A172 (cell line): ENCODE measurements at places on chromosomes 2 and 18.
A peak's percentile ranks its signal among the peaks of the same experiment; 100 is the strongest.

DNA sequence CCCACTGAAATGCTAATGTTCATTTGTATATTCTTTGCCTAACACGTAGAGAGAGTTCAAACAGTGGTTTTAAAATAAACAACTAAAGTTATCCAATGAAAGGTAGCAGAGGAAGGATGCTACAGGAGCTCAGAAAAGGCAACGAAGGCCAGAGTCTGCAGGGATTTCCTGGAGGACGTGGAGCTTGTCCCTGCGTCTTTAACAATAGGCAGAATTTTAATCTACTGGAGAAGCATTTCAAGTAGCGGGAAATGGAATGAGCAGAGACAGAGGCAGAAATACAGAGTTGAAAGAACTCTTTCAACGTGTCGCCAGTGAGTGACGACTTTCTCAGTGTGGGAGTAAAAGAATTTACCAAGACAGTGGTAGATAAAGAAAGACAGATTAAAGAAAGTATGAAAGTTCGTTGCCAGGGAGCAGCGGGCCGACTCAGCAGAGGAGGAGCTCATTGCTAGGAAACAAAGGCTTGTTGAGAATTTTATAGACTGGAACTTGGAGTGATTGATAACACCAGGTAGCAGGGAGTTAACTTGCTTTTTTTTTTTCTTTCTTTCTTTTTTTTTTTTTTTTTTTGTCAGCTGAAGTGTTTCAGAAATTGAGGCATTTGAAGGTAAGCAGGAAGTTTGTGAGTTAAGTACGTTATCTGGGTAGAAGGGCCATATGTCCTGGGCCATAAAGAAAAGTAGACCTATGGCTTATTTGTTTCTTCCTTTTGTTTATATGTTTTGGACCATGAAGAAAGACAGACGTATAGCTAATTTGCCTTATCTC is 625 bp upstream of the NBAS start:
- DNase-seq: peak; percentile 35

DNA sequence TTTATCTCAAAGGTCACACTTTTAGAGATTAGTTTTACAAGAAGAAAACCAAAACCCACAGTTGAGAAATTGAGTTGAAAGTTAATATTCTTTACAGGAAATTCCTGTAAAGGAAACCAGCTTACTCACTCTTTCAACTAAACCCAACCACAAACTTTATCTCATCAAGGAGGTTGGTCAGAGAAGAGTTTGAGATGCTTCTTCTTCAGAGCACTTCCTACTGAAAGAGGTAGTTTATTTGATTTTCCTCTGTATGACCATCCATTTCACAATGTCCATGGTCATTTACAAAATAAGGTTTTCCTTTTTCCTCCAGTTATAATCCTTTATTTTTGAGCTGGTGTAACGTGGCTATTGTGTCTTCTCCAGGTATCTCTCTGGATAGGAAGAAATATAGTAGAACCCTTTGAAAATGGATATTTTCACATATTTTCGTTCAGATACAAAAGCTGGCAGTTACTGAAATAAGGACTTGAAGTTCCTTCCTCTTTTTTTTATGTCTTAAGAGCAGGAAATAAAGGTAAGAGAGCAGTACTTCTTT is 4.5 kb upstream of the IL18RAP start:
- no peak for DNase-seq

DNA sequence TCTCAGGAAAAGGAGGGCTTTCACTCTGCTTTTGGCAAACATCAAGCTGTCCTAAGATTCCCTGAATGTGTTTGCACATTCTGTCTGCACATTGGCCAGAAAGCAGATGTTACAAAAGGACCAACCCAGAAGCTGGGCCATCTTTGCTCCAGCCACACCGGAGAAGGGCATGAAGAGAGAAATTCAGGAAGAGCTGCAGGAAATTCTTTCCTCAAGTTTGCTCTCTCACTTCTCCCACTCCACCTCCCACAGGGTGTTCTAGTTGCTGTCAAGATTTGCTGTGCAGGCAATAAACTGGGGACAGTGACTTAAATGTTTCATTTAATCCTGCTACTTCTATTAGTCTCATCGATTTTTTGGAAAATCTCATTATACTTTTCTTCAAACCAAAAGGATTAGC is 137.7 kb upstream of the UNC80 start:
- no peak for DNase-seq

- DNase-seq: no peak
These were observed 279.8 kb downstream of the RBM43 start for GRCh38 chr2:150981826-150982225.

DNA sequence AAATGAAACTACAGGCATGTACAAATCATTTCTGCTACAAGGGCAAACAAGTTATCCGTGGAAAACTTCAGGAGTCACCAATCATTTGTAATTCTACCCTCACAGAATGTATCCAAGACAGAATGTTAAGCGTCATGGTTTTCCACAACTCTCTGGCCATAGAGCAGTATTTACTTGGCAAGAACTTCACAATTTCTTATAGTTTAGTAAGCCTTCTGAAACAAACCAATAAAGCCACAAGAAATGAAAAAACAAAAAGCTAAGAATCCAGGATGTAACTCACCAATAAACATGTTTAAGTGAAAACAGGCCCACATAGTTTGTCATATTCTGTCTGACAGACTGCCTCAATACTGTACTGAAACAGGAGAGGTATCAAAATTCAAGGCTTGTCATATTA is 70.3 kb downstream of the LNPK start:
- DNase-seq: no peak

DNA sequence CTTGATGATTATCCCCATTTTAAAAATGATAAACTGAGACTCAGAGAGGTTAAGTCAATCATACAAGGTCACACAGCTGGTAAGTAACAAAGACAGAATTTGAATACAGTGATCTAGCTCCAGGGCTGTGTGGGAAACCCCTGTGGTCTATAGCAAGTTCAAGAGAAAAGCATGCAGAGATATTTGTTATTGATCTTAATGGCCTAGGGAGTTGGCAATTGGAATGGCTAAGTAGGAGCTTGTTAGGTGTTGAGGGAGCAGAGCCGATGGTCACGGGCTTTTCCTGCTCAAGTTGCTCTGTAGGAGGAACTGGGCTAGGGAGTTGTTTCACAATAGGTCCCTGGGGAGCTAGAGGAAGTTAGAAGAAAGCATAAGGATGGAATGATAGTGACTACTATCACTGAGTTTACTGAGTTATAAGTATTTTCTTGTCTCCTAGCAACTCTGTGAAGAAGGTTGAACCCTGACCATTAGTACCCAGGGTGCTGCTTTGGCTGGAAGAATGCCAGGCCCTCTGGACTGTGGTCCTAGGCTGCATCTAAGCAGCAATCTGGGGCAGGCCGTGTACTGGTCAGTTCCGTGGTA is 30.0 kb downstream of the RNF125 start:
- peak; percentile 15 for DNase-seq

DNA sequence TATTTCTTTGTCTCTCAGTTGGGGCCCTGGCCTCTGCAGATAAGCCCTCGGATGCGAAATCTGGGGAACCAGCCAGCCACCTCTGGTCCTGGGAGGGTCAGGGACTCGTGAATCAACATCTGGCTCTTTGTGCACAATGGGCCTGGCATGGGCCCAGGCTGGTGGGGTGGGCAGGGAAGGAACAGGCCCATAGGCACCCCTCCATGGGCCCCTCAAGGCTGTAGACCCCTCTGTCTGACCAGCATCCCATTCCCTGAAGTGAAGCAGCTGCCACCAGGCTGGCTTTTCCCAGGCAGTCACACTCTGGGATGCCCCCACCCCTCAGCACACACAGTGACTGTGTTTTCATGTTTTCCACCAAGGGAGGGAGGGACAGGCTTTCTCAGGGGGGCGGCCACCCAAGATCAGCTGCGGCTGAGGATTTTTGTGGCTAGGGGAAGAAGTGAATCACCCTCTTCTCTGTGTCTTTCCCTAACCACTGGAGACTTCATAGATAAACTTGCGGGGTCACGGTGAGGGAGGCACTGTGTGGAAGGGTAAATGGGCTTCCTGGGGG is 166.0 kb downstream of the AGAP1 start:
- DNase-seq: peak; percentile 85

DNA sequence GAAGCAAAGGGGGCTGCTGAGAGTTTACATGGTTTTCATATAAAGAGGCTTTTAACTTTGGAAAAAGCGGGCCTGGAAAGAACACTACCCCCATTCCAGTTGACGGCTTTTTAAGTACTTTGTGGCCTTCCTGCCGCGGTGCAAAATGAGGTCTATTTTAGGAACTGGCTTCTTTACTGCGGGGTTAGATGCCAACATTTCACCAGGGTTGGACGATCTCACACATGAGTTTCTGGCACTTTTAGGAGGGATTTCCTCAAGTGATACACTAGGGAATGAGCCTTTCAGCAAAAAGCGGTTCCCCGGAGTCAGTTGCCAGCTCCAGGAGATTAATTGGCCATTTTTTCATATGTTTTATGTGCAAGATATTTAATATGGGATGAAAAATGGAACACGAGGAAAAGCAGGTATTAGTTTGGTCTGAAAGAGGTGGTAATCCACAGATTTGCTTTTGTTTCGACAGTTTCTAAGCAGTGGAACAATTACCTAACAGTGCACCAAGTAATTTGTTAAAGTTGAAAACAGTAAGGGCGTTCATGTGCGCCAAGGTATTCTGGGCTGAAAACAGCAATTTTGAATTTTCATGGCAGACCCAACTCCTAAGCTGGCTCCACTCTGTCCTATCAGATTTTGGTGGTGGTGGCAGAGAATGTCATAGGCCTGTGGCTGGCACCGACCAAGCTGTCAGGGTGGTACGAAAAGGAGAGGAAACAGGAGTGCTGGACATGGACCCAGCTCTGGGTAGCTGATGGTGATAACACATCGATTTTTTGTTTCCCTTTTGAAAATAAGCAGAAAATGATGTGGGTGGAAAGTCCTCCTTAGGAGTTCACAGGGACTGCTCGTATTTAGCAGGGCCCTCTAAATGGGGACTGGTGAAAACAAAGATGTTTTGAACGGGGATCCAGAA is 55.6 kb upstream of the FZD5 start:
- no peak for DNase-seq

- peak; percentile 3 for DNase-seq
These were observed 422.2 kb upstream of the FSIP2 start for GRCh38 chr2:185316383-185316782.

GRCh38 chr2:105834931-105835330 is 90.2 kb downstream of the NCK2 start:
- no peak for DNase-seq

GRCh38 chr18:71105078-71105819 is 816.4 kb downstream of the SOCS6 start:
- DNase-seq: peak; percentile 6

GRCh38 chr2:43192744-43193651 is 33.4 kb downstream of the ZFP36L2 start:
- no peak for DNase-seq

GRCh38 chr18:73286584-73286983 is 418.8 kb upstream of the NETO1 start:
- DNase-seq: no peak

GRCh38 chr2:128727914-128728313 is 409.2 kb upstream of the HS6ST1 start:
- peak; percentile 2 for DNase-seq

DNA sequence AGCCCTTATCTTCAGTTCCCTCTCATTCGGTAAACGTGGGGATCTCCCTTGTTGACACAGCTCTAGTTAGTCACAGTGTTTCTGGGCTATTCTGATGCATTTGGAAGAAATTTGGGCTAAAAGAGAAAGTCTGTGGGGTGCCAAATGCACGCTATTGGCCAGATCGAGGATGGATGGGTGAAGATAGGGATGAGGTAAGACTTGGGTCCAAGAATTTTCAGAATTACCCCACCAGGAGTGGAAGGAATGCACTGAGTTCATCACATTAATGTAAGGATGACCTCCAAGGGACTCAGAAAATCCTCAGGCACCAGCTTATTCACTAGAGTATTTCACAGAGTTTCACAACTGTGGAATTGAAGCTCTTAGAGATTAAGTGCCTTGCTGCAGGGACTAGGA is 49.3 kb downstream of the NRP2 start:
- DNase-seq: peak; percentile 42

GRCh38 chr2:86302320-86302719 is 35.1 kb downstream of the REEP1 start:
- no peak for DNase-seq

- DNase-seq: peak; percentile 77
These were observed 48.2 kb downstream of the HAUS1 start for GRCh38 chr18:46152436-46152807.

DNA sequence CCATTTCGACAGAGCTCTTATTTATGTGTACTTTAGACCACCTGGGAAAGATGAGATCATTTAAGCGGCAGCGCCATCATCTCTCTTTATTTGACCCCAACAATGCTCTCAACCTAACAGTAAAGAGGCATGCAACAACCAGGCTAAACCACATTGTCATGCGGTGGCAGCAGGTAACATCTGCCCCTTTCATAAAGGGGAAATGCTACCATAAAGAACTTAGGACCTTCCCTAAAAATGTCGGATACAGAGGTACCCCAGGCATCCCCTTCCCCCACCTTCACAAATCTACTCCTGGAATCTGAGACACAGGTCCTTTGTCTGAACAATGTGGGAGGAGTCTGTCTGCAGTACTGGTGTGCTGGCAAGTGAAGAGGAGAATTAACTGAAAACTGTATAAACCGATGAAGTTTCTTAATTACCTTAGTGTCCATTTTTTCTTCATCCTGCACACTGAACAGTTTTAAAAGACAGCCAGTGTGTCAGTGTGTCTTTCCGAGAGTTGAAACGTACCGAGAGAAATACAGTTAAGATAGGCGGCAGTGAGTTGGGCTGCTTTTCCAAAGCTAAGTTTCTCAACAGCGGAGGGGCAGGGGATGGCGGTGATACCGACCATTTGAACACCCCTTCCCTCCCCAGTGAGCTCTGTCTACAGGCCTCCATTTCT is 1.9 kb downstream of the MEX3C start:
- peak; percentile 41 for DNase-seq

- DNase-seq: no peak
These were observed 2.9 kb downstream of the DNPEP start for GRCh38 chr2:219384859-219385258.

GRCh38 chr2:10990561-10991111 is 78.9 kb downstream of the KCNF1 start:
- no peak for DNase-seq

DNA sequence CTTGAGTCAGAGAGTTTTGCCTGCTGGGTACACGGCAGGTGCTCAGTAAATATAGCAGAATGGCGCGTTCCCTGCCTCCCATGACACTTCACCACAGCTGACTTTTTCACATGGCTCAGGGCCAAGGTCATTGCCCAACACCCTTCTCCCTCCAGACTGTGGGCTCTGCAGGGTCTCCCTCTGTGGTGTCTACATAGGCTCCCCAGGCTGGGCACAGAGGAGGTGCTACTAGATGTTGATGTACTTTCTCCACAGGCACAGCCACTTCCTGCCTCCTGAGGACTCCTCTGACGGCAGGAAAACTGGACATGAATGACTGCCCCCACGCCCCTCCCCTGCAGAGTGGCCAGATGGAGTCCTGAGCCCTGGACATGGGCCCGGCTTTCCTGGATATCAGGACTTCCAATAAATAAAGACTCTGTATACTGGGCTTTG is 4.2 kb downstream of the CHCHD5 start:
- peak; percentile 37 for DNase-seq

GRCh38 chr2:59004621-59005020 is 763.5 kb upstream of the FANCL start:
- no peak for DNase-seq

DNA sequence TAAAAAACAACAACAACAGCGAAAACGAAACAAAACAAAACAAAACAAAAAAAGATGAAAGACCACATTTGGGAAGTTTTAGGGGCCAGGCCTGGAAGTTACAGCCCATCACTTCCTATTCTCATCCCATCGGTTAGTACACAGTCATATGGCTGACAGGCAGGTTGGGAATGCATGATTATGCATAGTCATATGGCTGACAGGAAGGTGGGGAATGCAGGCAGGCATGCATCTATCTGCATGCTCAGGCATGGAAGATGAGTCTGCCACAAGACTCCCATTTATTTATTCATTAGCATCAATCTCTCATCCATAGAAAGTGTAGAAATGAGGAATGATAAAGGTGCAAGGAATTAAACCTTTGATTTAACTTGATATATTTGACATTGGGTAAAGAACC is 325.3 kb upstream of the MEX3C start:
- peak; percentile 7 for DNase-seq
